ENCODE measurements at places on chromosomes 1 and 21.

- DNase-seq, result no peak
Measured at GRCh38 chr21:39613041-39613934, 548 bp downstream of the B3GALT5 start.

DNA sequence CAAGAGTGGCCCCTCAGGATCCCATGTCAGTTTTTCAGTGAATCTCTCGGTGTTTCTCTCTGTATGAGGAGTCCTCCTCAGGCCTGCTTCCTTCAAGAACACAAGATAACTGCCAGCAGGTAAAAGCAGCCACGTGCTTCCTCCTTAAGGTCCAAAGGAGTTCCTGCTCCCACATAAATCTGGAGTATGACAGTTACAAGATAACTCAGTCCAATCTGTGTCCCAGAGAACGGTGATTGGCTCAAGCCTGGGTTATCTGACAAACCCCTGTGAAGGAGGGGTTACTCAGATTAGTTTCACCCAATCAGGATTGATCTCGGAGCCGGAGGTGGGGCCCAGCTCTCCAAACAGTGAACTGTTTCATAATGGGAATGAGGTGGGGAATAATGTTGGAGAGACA is 5.8 kb upstream of the ANKRD13C start:
- DNase-seq, result no peak

DNA sequence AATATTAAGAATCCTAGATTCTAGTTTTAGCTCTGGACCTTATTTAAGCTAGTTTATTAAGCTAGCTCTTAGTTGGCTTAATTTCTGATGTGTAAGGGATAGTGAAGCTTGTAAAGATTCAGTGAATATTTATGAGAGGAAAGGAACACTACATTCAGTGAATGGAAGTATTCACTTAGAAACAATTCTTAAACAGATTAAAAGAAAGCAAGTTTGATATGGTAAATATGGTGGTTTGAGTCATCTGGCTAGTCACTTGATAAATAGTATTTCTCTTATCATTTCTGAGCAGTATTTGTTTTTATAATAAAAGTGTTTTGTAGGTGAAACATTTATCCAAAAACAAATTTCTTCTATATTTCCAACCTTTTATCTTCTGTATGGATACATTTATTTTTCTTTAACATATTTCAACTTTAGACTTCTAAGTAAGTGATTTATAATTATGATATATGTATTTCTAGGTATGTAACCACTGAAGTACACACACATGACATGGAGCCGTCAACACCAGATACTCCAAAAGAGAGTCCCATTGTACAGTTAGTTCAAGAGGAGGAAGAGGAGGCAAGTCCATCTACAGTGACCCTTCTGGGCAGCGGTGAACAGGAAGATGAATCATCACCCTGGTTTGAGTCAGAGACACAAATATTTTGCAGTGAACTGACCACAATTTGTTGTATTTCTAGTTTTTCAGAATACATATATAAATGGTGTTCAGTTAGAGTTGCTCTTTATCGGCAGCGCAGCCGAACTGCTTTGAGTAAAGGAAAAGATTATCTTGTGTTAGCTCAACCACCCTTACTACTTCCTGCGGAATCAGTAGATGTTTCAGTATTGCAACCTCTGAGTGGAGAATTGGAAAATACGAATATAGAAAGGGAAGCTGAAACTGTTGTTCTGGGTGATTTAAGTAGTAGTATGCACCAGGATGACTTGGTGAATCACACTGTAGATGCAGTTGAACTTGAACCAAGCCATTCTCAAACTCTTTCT is 55.6 kb downstream of the SUCO start:
- DNase-seq, result peak; percentile 75

GRCh38 chr1:82386365-82387011 is 585.8 kb downstream of the ADGRL2 start:
- no peak for DNase-seq

GRCh38 chr1:66476774-66477173 is 57.2 kb upstream of the SGIP1 start:
- no peak for DNase-seq

DNA sequence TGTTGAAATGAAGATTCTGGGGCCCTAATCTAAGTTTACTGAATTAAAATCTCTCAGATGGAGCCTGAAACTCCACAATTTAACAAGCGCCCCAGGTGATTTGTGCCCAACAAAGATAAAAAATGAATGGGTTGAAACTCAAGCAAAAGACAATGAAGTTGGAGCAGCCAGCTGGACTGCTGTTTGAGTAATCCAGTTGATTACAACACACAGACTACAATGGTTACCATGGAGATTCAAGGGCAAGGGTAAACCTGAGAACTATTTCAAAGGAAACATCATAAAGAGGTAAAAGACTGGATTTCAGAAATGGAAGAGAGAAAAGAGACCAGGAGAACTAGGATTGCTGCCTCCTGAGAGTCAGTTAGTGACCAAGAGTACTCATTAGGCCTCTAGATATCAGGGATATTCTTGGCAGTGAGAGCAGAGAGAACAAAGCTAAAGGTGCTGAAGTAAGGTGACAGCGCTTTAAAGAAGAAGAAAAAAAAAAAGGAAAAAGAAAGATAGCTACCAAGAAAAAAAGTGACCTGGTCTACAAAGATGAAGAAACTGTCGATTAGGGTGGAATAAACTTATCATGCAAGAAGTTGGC is 44.5 kb downstream of the LRRC53 start:
- DNase-seq, result no peak

DNA sequence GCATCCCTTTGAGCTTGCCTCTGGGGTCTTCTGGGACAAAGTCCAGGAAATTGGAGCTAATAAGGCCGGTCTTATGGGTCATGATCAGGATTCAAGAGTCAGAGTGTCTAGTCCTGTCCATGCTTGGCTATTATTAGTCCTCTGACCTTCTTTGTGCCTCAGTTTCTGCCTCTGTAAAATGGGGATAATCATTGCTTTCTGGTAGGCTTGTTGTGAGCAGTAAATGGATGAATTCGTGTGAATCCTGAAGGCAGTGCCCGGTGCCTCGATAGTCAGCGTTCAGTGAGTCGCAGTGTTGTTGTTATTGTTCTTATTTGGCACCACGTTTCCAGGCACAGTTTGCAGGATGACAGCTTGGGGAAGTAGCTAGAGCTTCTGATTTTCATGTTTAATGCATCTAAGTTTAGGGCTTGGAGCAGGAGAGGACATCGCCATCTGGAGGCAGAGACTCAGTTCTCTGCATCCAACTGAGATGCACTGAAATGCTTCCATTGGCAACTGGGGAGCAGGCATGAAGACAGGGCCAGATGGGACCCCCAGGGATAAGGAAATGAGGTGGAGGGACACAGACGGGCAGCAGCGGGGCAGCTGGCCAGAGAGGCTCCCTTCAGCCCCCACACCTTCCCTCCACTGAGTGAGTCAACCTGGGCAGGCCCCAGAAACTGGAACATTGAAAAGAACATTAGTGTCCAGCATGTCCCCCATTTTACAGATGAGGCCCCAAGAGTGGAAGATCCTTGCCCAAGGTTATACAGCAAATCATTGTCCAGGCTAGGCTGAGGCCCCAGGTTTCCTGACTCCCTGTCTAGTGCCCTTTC is 160.3 kb downstream of the PTPRU start:
- no peak for DNase-seq

- DNase-seq, result no peak
Measured at GRCh38 chr21:32559006-32559610, 26.2 kb downstream of the TCP10L start.

DNA sequence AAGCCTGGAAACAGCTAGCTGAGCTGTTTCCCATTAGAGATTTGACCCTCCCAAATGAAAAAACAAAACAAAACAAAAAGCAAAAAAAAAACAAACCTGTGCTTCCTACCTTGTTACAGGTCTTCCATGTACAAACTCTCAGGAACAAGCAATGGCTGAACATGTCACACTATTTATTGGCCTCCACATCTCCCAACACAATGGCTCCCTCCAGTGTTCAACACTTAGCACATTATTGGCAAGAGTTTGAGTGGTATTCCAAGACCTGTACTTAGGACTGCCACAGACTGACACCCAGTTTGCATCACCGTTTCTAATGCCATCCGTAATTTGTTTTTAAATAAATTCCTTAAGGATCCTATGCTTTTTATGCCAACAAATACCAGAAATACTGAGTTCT is 195.0 kb upstream of the OLFM3 start:
- DNase-seq, result peak; percentile 15

- no peak for DNase-seq
Measured at GRCh38 chr1:69661686-69662085, 94.0 kb downstream of the LRRC7 start.

DNA sequence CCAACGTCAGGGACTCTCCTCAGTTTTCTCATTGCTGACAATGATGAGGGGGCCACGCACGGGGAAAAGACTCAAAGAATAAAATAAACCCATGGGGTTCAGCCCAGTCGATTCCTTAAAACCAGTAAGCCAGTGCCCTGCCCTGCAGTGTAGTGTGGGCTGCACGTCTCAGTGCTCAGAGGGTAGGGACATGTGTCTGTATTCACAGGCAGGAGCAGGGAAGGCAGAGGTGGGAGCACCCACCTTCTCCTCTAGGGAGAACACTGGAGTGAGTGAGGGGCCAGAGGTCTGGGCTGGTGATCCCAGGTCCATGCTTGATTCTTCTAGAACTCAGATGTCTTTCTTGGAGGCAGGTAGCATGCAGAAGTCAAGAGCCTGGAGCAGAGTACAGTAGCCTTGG is 303.6 kb downstream of the MATN1 start:
- no peak for DNase-seq

DNA sequence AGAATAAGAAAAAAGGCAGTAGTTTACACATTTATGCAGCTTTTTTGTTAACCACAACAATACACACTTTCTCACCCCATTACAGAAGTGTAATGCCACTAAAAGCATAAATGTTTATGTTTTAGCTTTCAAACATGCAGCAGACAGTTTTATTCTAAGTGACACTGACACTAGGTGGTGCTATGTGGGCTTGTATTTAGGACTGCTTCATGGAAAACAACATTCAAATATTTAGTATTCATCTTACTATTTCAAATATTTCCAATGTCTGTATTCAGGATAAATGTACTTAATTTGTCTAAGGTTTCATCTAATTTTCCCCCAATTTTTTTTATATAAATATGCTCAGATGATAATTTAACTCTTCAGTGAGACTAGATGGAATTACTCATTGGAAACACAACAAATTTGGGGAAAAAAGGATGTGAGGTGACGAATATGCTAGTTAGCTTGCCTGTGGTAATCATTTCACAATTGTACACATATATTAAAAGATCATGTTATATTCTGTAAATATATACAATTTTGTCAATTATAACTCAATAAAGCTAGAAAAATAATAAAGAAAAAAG is 71.4 kb downstream of the USP1 start:
- DNase-seq, result peak; percentile 33

DNA sequence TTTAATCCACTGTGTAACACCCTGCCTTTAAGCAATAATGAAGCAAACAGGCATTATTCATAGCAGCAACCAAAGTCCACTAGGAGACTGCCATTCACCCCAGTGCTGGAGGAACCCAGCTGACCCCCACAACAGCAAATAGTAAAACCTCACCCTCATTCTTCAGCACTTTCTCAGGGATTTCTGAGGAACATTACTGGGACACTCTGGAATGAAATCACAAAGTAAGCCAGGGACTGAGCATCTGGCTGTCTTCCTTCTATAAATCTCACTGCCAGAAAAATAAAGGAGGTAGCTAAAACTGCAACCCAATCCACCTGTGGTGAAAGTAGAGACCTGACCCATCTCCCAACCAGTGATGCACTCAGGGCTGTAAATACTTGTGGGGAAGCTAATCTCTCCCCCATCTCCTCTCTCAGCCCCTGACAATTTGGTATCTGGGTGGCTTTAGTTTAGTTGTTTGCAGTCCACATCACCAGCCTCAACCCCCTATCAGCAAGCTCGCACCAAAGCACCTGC is 47.1 kb downstream of the COL6A1 start:
- no peak for DNase-seq

- no peak for DNase-seq
Measured at GRCh38 chr1:187842406-187843165, 1013.8 kb downstream of the PLA2G4A start.

DNA sequence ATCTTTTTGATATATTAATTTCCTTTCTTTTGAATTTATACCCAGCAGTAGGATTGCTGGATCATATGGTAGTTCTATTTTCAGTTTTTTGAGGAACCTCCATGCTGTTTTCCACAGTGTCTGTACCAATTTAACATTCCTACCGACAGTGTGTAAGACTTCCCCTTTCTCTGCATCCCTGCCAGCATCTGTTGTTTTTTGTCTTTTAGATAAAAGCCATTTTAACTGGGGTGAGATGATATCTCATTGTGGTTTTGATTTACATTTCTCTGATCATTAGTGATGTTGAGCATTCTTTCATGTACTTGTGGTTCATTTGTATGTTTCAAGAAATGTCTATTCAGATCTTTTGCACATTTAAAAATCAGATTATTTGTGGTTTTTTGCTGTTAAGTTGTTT is 62.4 kb upstream of the STUM start:
- DNase-seq, result no peak

DNA sequence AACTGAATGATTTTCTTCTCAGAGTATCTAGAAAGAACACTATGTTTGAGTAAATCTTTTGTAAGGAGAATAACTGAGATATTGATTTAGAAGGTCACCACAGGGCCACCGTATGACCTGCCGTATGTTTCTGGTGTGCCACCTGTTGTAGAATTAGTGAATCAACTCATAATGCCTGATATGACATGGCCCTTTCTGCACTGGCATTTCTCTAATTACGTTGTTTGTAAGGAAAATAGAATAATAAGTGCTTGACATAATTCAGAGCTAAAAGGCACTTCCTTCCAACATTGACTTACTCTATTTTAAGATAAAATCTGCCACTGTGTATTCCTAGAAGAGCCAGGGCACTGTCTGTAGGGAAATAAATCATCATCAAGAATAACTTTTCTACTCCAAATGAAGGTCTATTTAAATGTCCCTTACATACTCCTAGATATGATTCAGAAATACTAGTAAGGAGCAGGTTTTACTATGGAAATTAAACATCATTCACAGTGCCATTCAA is 101.7 kb downstream of the PHTF1 start:
- DNase-seq, result no peak

- no peak for DNase-seq
Measured at GRCh38 chr1:232033285-232033684, 406.7 kb downstream of the DISC1 start.

- no peak for DNase-seq
Measured at GRCh38 chr1:39898648-39899603, 2.8 kb downstream of the MYCL start.

DNA sequence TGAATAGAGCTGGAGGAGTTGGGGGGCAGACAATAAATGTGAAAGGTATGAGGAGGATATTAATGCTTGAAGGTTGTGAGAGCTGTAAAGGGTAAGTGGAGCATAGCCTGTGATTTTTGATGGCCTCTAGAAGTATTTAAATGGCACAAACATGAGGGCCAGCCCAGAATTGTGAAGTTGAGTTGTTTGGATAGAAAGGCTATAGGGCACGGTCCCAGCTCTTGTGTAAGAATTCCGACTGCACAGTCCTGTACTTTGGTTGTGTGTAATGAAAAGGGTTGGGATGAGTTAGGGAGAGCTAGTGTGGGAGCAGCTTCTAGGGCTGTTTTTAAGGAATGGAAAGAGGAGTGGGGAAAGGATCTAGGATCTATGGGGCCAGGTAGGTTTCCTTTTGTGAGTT is 665.5 kb downstream of the USP25 start:
- no peak for DNase-seq
